ENCODE measurements at places on chromosomes 2 and 18.

- no peak for DNase-seq
Observed at GRCh38 chr2:201401815-201402214, 44.7 kb upstream of the FLACC1 start.

GRCh38 chr2:236173729-236174607 is 5.8 kb upstream of the GBX2 start:
- no peak for DNase-seq

- DNase-seq, result no peak
Observed at GRCh38 chr2:38245114-38245641, 131.9 kb downstream of the ATL2 start.

- no peak for DNase-seq
Observed at GRCh38 chr2:64838817-64839216, 150.4 kb upstream of the SLC1A4 start.

GRCh38 chr18:13103366-13103765 is 112.2 kb downstream of the CEP192 start:
- no peak for DNase-seq

- no peak for DNase-seq
Observed at GRCh38 chr2:79971807-79972206, 332.7 kb downstream of the LRRTM1 start.

DNA sequence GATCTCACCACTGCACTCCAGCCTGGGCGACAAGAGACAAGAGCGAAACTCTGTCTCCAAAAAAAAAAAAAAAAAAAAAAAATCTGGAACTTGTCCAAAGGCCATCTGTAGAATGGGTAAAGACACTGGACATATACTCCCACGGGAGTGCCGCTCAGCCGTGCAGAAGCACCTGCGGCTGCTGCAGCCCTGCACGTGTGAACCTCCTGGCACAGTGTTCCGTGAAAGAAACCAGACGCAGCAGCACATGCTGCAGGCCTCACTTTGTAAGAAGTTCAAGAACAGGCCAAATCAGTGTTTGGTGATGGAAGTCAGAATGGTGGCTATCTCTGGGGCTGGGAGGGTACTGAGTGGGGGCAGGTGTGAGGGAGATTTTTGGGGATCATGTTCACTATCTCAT is 6.5 kb downstream of the CHRND start:
- DNase-seq, result no peak

- DNase-seq, result no peak
Observed at GRCh38 chr2:85718009-85718391, 23.8 kb downstream of the GNLY start.

DNA sequence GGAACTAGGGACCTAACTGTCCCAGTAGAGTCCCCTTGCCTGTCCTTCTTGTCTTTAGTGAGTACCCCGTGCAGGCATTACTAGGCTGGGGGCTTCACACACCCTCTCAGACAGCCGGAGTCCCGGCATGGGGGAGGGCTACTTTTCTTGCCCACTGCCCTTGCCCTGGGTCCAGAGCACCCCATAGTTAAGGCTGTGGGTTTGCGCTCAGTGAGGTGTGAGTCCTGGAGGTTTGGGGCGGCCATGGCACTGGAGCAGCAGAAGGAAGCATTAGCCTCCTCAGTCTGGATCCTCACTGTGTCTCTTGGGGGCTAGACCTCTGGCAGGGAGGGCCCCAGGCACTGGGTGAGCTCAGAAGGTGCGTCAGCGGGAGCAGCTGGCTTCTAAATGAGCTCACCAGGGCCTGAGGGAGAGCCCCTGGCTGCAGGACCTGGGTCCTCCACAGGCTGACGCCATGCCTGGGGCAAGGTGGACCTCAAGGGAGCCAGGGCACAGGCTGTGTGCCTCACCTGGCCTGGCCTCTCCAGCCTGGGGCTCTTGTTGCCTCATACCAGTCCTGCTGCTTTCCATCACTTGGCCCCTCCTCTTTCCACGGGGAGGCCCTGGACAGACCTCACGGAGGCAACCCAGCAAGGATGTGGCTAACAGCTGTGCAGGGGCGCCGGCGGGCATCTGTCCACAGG is 27.4 kb downstream of the HS6ST1 start:
- no peak for DNase-seq

DNA sequence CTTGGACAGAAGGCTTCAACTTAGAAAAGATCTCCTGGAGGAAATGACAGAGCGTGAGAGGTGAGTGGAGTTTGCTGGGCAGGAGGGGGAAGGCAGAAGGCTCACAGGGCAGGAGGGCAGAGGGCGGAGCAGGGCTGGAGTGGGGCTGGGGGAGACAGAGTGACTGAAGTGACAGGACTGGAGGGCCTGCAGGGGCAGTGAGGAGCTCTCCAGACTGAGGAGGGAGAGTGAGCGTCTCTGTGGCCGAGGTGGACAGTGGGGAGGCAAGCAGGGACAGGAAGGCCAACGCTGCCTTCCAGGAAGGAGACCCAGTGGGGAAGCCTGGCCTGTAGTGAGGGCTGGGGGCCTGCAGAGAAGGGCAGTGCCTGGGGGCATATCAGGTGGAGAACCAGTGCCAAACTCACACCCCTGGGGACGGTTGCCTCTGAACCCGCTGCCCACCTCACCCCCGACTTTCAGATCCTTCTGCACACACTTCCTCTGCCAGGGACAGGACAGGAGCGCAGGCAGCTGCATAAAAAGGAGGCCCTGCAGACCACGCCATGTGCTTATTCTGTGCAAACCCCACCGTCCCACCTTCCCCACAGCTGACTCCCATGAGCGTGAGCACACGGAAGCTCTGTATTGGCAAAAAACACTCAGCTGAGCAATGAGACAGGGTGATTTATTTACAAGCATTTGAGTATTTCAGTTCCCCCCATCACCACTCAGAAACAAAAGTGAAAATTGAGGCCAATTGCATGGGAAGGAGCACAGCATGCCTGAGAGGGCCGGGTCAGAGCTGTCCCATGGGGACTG is 244.3 kb downstream of the FAM210A start:
- DNase-seq, result no peak

DNA sequence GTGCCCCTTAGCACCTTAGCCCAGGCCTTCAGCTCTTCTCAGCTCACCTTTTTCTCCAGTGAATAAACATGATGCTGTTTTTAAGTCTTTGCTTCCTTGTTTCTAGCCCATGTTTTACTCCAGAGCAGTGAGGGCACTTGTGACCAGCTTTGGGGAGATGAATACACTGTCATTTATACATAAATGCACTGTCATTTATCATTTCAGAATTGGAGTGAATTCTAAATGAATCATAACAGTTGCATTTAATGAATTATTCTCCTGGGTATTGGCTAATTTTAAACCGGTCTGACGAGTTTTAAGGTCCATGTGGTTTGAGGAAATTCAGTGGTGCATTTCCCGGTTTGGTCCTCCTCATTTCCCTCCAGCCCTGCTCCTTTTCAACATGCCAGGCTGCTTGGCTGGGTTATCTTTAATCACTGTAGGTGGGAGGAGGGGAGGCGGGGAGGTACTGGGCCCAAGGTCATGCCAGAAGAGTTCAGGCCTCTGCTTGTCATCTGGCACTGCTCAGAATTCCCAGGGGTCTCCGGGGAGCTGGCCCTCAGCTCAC is 23.9 kb downstream of the PRKCE start:
- DNase-seq, result no peak

GRCh38 chr2:105396254-105397024 is 2.4 kb downstream of the FHL2 start:
- no peak for DNase-seq

GRCh38 chr2:14903709-14904374 is 271.3 kb downstream of the LRATD1 start:
- no peak for DNase-seq

GRCh38 chr18:49921318-49921985 is 108.1 kb upstream of the ACAA2 start:
- no peak for DNase-seq

GRCh38 chr18:35390951-35391700 is 14.0 kb upstream of the ZNF396 start:
- no peak for DNase-seq

DNA sequence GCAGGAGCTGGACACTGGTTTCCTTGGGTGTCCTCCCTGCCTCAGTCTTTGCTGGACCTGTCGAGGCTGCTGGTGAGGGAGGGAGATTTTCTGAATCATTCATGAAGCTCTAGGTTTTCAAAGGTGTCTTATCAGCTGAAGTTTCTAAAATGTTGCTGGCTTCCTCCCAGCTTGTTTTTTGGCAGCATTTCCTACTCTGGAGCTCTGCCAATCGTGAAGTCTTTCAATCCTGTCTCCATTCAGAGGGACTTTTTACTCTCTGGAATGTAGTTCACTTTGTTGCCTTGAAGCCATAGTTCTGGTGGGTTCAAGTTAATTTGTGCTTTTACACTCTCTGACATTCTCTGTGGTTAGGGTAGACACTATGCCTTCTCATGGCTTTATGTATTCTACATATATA is 23.9 kb downstream of the SNTG2 start:
- no peak for DNase-seq

DNA sequence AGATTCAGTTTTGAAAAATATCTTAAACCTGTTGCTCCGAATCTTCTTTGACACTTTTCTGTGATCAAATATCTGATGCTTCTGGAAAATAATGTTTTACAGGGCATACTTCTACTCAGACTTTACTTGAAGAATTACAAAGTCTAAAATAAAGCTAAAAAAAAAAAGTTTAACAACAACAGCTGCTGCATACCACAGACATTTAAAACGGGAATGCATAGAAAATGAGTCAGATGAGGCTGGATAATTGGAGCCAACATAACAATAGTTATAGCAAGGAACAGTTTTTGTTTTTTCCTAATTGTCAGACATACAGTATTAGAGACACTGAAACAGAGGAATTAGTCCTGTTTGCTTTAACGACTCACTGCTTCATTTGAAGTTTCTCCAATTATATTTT is 1090.2 kb downstream of the SUCLG1 start:
- no peak for DNase-seq

DNA sequence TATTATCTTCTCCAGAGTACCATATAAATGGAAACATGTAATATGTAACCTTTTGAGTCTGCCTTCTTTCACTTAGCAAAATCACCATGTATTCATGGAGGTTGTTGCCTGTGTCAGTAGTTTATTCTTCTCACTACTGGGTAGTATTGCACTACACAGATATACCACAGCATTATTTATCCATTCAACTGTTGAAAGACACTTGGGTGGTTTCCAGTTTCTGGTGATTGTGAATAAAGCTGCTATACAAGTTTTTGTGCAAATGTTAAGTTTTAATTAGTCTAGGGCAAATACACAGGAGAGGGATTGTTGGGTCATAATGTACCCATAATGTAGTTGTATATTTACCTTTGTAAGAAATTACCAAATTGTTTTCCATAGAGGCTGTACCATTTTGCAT is 29.6 kb upstream of the RPRD1A start:
- DNase-seq, result no peak

DNA sequence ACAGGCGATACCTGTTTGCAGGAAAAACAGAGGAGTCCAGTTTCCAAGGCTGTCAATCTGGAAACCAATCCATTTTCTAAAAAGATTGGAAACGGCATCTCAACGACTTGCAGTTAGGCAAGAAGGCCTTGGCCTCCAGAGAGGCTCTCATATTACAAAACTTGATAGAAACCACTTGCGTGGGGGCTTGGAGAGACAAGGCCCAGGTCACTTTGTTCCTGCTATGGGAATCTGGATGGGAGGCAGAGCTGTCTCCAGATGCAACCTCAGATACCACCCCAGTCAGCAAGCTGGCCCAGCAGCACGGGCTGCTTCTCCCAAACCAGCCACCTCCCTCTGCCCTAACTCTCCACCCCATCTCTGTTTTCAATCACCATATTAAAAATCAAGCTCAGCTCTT is 298.8 kb downstream of the TNS1 start:
- DNase-seq, result no peak

GRCh38 chr2:164773635-164774034 is 68.0 kb downstream of the COBLL1 start:
- no peak for DNase-seq

- no peak for DNase-seq
Observed at GRCh38 chr2:208370881-208371633, 35.5 kb upstream of the PTH2R start.

DNA sequence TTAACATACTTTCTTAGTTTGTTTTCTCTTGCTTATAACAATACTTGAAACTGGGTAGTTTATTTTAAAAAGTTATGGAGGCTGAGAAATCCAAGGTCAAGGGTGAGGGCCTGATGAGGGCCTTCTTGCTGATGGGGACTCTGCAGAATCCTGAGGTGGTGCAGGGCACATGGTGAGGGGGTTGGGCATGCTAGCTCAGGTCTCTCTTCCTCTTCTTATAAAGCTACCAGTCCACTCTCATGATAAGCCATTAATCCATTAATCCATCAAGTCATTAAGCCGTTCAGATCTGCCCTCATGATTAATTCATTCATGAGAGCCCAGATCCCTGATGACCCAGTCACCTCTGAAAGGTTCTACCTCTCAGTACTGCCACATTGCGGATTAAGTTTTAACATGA is 21.4 kb downstream of the ALMS1 start:
- no peak for DNase-seq

- DNase-seq, result no peak
Observed at GRCh38 chr2:76985387-76986136, 536.6 kb downstream of the LRRTM4 start.

- DNase-seq, result no peak
Observed at GRCh38 chr2:56688661-56689060, 504.9 kb downstream of the CCDC85A start.

GRCh38 chr18:1779587-1779986 is 791.7 kb downstream of the METTL4 start:
- DNase-seq, result no peak

- DNase-seq, result no peak
Observed at GRCh38 chr2:101123795-101124471, 27.2 kb downstream of the TBC1D8 start.

- DNase-seq, result no peak
Observed at GRCh38 chr2:29053223-29053622, 21.1 kb downstream of the PCARE start.

DNA sequence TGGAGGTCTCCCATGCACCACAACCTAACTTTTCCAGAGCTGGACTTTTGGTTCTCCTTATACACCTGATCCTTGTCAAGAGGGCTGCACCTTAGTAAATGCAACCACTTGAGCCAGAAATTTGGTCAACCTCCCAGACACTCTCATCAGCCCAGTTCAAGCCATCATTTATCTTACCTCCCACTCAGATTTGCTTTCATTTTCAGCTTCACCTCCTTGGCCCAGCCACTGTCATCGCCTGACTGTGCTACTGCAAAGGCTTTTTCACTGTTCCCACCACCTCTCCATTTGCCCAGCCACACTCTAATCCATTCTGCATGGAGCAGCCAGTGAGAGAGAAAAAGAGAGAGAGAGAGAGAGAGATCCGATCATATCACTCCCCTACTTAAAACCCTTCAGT is 112.4 kb upstream of the DDX18 start:
- no peak for DNase-seq

DNA sequence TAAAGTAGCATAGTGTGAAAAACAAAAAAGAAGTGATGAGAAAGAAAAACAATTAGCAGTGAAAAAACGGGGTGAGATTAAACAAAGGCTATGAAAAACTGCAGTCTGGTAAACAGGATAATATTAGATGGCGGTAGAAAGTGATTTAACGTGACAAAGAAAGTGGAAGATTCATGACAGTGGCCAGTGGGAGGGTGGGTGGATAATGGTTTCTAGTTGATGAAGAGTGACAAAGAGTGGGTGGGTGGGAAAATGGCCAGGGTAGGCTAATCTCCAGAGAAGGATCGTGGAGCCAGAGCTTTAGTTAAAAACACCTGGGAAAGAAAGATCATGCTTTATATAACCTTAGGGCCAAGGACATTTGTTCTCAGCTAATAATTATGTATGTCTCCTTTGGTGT is 1667.8 kb downstream of the LRP1B start:
- no peak for DNase-seq

- no peak for DNase-seq
Observed at GRCh38 chr2:120606931-120607330, 128.7 kb upstream of the GLI2 start.

- DNase-seq, result no peak
Observed at GRCh38 chr2:158253170-158253569, 151.5 kb downstream of the UPP2 start.

- DNase-seq, result no peak
Observed at GRCh38 chr2:235165631-235166030, 213.8 kb downstream of the SH3BP4 start.
